ENCODE measurements at places on chromosomes 12 and 14. TPM values are rescaled to one million over a fixed set of nuclear protein-coding genes. Genes with fewer than 3 reads are reported as not detected.

The UNC79 gene
- total RNA-seq: under 0.01 TPM

The RFLNA gene
- total RNA-seq: 0.20 TPM

The CLEC1B gene
- not detected for total RNA-seq

DNA sequence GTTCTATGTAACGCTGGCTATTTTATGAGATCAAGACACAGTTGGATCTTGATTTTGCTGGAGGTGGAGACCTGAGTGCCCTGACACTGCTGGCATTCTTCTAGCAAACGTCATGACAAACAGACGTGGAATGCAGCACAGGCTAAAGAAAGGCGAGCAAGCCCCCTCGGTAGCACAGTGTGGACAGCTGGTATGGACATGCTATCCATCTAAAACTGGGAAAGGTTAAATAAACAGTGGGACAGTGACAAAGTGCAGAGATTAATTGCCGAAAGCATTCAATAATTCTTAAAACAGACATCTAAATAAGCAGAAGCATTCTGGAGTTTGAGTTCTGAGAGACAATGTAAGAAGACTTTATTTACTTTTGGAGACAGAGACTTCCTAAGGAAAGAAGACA lies 237.2 kb downstream of the FBXL14 start:
- no peak for DNase-seq

GRCh38 chr12:50641566-50641965 lies 122.3 kb upstream of the ATF1 start:
- no peak for DNase-seq

DNA sequence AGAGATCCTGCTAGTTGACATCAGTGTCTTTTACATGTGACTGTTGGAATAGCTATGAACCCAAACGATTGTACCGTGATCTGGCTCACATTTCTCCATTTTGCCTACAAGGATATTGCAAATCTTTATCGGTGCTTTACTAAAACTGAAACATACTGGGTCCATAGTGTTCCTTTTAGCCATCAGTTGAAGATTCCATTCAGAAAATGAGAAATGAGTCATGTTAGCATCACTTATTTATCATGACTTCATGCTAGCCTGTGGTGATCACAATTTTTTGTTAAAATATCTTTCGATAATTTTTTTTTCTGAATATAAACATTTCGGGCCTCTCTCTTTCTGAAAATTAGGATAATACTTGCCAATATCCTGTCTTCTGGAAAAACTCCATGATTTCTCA lies 210.3 kb downstream of the EGLN3 start:
- DNase-seq: no peak

DNA sequence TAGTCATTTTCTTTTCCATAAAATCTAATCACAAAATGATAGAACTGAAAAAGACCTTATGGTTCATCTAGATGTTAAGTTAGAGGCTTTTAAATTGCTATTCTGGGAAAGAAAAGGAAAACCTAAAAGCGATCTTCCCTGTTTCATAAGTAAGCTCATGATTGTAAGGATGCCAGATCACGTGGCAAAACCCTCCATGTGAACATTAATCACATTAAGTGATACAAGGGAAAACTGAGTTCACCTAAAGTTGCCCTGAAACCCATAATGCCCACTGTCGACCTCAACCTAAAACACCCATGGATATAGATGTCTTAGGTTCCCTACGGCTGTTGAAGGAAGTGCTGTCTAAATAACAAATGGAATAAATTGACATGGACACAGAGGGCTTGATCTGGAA lies 3.0 kb upstream of the STXBP6 start:
- DNase-seq: no peak

- DNase-seq: peak; percentile 20
These were observed 5.5 kb upstream of the OAS1 start for GRCh38 chr12:112901271-112901670.

DNA sequence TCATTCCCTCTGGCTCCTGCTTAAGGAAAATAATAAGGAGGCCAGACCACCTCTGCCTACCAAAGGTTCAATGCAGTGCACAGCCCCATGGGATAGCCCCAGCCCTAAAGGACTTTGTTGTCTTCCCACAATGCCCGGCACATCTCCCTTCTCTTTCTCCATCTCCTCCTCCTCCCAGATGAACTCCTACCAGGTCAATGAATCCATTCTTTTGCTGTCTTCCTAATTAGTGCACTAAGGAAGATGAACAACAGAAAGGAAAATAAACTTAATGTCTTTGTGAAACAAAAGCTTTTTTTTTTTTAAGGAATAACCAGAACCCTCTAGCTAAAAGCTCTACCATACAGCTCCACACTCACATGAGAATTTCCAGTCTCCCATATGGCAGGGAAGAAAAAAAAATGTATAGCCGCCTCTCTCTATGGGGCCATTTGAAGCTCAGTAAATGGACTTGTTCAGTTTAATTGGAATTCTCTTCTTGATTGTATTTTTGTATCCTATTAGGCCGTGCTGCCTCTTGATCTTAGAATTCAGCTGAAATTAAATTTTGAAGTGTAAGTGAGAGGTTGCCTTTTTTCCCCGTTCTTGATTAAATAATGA lies 41.8 kb upstream of the HSPB8 start:
- DNase-seq: no peak
